Hepatic stellate cell (primary cell): ENCODE measurements at places on chromosomes 4 and X.

- no peak for DNase-seq
Observed at GRCh38 chrX:20060961-20061748, 55.6 kb downstream of the MAP7D2 start.

- DNase-seq: no peak
Observed at GRCh38 chr4:11467931-11468330, 39.2 kb upstream of the HS3ST1 start.

DNA sequence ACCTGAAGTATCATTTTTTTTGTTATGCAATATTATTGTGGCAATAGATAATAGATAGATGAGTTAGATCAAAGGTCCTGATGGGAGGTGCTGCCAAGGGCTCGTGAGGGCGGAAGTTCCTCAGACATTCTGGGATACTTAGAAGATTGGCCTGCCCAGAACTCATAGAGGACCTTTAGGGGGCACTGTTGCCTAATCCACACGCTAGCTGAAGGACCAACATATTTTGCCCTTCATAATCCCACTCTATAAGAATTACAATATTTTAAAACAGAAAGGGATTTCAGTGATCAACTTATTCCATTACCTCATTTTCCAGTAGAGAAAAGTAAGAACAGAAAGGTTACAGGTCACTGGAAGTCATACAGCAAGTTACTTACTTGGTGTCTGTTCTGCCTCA, 22.9 kb upstream of the COX7B2 start:
- DNase-seq: peak; percentile 6

DNA sequence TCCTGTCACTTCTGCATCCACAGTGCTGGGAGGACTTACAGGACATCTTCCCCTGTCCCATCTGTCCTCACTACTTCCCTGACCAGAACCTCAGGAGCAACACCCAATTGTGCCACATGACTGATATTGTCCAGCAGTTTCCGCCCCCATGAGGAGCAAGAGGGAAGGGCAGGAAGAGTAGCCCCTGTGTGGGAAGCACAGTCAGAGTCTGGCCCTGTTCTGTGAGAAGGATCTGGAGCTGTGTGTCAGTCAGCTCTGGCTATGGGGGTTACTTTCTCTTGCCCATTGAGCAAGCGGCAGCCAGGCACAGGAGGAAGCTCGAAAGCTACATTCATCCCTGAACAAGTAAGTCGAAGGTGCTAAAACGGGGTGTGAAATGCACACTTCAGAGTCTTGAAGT, 14.8 kb upstream of the TRIM60 start:
- no peak for DNase-seq

DNA sequence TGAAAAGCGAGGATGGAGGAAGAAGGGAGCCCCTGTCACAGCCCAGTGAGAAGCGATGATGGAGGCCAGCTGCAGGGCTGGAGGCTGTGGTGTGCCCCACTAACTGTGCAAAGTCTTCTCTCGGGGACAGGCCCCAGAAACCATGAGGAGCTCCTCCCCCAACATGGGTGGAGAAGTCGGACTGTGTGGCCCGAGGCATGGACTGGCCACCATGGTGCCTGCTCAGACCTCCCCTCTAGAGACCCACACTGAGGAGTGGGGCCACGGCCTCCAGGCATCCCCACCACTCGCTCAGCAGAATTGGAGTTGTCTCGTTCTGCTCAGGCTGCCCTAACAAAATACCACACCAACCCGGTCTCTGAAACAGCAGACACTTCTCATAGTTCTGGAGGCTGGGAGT, 12.2 kb upstream of the PDE6B start:
- no peak for DNase-seq

DNA sequence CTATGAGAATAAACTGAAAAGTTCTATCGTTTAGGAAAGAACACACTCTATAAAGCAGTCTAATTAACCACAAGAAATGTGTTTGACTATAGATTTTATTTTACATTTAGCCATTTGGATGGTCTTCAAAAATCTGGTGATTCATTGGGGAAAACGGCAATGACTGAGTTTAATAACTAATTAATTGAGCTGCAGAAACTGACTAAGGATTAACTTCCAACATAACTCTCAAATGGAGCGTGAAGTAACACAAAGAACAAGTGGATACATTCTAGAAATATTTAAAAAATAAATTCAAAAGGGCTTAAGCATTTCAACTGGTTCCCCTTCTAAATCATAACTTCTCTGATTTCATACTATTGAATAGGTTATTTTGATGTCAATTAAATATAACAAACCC, 1582.4 kb downstream of the PCDH18 start:
- no peak for DNase-seq

DNA sequence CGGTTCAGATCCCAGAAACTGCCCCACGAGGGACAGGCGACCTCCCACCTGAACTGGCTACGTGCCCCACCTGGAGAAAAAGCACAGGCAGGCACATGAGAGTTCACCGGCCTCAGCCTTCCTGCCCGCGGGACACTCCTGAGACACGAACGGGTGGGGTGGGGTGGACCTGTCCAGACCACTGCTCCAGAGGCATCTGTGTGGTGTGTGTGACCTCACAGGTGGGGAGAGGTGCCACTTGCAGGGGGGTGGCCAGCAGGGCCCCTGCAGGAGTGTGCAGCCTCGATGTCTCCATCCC, 18.5 kb downstream of the NELFA start:
- no peak for DNase-seq

DNA sequence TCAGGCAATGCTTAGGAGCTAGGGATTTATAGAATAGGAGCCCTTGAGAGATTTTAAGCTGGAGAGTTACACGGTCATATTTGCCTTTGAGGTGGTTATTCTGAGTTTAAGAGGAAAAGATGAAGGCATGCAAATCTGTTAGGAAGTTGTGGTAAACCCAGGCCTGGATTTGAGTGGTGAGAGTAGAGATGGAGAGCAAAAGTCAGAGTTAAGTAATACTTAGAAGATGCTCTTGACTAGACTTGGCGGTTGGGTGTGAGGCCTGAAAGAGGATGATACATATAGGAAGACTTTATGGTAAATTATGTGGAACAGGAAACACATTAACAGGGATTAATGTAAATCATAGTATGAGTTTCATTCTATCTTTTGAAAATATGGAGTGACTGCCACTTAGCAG, 136.0 kb upstream of the ARX start:
- DNase-seq: no peak

- DNase-seq: no peak
Observed at GRCh38 chr4:36363024-36363423, 81.6 kb downstream of the DTHD1 start.

DNA sequence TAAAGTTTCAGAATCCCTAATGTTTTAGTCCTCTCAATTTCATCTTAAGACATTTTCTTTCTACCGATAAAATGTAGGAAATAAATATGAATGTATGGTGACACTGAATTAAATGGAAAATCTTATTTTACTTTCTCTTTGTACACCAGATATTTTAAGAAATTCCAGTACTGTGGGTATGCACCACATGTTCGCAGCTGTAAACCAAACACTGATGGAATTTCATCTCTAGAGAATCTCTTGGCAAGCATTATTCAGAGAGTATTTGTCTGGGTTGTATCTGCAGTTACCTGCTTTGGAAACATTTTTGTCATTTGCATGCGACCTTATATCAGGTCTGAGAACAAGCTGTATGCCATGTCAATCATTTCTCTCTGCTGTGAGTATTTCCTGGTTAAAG, 26.9 kb downstream of the C4orf46 start:
- DNase-seq: no peak

- no peak for DNase-seq
Observed at GRCh38 chr4:184380707-184381106, 93.6 kb downstream of the IRF2 start.

- no peak for DNase-seq
Observed at GRCh38 chrX:18549643-18550042, 122.3 kb downstream of the RS1 start.

GRCh38 chr4:151205722-151206121, 71.2 kb upstream of the PRSS48 start:
- no peak for DNase-seq
